ENCODE measurements at places on chromosomes 7 and 10.

GRCh38 chr10:32271617-32272016 is 75.3 kb downstream of the EPC1 start:
- no peak for DNase-seq

- DNase-seq, result peak; percentile 76
Observed at GRCh38 chr10:116849248-116850057, at the start of gene ENO4. Gene ENO4, plus strand, starts transcription at chr10:116849499. Its CDS starts 68 bp downstream, at chr10:116849567.

GRCh38 chr10:100522107-100522801 is 2.6 kb upstream of the SEC31B start:
- DNase-seq, result no peak

GRCh38 chr7:2729893-2730716 is 42.1 kb downstream of the AMZ1 start:
- DNase-seq, result peak; percentile 67

- DNase-seq, result no peak
Observed at GRCh38 chr7:134777908-134778580, 1.4 kb upstream of the CALD1 start.

DNA sequence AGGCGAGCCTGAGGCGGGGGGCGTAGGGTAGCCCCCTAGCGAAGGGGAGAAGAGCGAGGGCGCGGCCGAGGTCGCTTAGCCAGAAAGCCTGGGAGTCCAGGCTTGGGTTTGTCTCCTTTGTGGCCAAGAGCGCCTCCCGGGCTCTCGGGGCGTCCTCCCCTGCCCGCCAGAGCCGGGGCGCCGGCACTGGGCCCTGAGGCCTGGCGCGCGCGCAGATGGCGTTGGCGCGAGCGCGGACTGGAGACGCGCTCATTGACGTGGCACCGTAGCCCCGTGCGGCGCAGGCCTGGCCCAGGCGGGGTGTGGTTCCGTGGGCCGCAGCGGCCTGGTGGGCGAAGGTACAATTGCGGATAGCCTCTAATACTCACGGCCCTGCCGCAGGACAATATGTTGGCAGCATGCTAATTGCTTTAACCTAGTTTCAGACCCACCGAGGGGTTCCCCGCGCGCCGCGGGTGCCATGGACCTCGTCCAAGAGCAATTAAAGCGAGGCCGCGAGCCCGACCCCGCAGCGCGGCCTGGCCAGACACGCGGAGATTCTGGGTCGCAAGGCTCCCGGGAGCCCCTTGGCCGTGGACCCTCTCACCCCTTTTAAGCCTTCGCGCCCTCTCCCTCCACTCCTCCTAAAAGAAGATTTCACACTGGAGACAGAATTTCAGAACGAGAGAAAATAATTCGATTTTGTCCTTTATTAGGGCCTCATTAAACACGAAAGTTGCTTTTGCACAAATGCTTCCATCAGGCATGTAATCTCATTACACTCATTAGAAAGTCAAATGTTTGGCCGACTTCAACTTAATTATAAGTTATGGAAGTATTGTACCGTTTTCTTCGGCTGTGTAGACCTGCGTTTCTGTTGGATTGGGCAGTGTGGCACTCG is 3.1 kb downstream of the PTF1A start:
- DNase-seq, result no peak

DNA sequence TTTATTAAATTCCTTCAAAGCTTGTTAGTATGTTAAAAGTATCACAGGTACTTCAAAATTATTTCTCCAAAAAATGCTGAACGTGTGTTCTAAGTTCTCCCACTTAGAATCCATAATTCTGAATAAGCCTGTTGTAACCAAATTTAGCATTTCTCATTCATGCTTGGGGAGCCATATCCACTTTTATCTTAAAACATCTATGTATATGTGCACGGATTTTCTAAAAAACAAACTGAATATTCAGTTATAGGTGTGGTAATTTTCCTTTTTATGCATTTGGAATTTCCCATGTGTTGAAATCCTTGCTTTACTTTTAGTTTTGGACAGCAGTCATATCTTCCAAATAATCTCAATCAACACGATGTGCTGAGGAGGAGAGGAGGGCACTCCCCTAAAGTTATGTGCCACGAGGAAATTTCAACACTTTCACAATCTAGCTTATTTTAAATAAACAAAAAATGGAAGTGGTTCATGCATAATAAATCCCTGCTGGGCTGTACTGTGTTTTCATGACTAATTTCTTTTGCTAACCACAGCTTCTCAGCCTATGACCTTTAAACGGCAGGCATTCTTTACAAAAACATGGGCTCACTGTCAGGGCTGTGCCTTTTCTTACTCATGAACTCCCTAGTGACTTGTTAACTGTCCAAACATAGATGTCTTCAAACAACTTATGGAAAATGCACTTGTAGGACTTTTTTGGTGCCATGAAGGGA is 380.3 kb upstream of the SEMA3C start:
- no peak for DNase-seq

DNA sequence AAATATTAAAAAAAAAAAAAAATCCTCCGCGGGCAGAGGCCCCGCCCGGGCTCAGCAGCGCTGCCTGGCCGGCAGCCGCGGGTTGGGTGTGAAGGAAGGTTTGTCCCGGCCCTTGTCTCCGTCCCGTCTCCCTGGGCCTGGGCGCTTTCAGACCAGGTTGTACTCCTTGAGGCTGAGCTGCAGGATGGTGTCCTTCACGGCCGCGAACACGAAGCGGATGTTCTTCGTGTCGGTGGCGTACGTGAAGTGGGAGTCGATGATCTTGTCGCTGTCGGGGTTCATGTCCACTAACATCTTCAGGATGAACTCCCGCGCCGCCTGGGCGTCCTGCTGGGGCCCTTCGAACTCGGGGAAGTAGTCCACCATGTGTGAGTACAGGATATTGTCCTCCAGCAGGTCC is 123.7 kb upstream of the KCTD7 start:
- DNase-seq, result no peak
